ENCODE measurements at places on chromosomes 12 and 14.

DNA sequence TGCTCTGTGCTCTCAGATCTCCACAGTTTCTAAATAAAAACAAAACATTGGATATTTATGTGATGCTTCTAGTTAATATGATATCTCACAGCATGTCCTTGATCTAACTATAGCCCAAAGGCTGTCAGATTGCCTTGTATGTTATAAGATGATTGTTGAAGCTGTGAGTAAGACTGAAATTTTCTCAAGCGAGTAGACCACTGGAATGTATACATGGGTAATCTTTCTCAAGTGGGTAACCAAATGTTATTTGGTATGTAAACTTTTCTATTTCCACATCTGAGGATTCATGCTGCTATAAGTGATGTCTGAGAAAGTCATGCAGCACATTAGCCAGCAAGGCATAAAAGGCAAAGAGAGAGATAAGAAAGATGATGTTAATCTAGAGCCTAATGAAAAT is 886.7 kb downstream of the NRXN3 start:
- DNase-seq, result no peak

GRCh38 chr12:74689929-74690328 is 152.3 kb downstream of the ATXN7L3B start:
- no peak for DNase-seq

- DNase-seq, result no peak
Observed at GRCh38 chr12:93680006-93680405, 2.8 kb downstream of the CRADD start.

- DNase-seq, result no peak
Observed at GRCh38 chr14:97027256-97027999, 230.2 kb downstream of the VRK1 start.

DNA sequence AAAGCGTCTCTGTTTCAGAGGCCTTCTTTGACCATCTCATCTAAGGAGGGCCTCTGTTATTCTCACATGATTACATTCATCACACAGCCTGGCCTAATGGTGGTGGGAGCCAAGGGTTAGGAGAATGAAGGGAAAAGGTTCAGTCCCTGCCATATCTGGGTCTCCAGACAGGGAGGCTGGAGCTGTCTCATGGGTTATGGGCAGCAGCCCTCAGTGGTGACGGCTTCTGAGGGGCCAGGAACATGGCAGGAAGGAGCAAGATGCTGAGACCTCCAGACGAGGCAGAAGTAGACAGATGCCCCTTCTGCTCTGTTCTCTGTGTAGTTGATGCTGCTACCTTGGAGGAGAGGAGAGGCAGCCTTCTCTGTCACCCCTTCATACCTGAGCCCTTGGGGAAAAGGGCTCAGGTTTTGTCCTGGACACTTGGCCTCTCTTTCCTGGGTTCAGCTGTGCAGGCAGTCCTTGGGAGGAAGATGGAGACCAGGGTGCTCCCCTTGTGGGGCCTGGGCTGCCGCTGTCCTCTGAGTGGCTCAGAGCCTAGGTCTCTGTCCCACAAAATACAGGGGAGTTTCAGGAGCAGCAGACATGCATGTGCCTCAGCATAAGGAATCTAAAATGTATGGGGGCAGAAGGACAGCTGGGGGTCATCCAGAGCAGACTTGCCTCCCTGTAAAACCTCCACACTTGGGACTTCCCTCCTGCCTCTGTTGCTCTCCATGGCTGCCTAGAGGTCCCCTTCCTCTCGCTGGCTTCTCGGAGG is 3.6 kb downstream of the IFI27L2 start:
- DNase-seq, result no peak

- DNase-seq, result no peak
Observed at GRCh38 chr14:63203618-63204406, 431 bp upstream of the RHOJ start.

- peak; percentile 30 for DNase-seq
Observed at GRCh38 chr14:69073915-69074314, 79.0 kb downstream of the DCAF5 start.

DNA sequence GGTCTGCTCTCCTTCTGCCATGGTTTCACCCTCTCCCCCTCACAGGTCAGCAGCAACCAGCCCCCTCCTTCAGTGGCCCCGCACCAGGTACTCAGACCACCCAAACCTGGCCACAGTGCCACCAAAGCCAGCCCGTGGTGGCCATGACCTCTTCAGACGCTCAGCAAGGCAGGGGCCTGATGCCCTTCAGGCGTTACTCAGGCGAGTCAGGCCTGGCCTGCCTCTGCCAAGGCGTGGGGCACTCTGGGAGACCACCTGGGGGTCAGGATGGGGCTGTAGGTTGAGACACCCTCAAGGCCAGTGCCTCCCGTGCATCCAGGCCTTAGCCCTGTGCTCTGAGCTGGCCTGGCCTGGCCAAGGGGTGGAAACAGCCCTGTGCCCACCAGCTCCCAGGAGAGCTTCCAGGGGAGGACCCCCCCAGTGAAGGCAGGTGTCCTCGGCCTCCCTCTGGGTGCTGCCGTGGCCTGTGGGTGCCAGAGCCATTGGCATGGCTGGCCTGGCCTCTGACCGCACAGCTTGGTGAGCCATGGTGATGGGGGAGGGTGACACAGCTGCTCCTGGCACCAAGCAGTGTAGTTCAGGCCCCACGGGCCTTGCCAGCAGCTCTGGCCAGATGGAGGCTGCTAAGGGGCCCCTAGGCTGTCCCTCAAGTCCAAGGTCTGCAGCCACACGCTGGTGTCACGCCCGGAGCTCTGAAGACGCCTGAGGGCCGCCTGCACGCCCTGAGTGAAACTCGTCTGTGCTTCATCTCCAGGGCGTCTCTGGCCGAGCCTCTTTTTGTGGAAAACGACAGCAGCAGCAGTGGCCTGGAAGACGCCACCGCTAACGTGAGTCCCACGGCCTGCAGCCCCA is 15.1 kb downstream of the XRCC3 start:
- no peak for DNase-seq

GRCh38 chr14:103294091-103294490 is 39.9 kb upstream of the EIF5 start:
- no peak for DNase-seq

DNA sequence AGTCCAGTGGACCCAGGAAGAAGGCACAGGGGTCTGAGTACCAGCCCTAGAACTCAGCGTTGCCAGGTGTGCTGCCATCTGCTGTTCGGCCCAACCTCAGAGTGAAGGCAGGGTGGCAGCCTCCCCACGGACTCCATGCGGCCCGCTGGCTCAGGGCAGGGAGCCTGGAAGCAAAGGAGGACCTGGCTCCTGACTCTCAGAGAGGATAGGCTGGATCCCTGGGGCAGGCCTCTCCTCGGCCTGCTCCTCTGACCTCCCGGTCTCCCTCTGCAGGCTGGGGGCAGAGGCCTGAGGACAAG is 10.1 kb downstream of the MCRS1 start:
- no peak for DNase-seq
